H9 (cell line): ENCODE measurements at places on chromosomes 6 and 20. TPM values are rescaled to one million over a fixed set of nuclear protein-coding genes. Genes with fewer than 3 reads are reported as not detected.

GRCh38 chr6:94254689-94255088, 835.3 kb upstream of the EPHA7 start:
- H3K4me1 ChIP-seq = no peaks in the 10 kb centered on the region
- no peak overlapping the region for H3K4me3 ChIP-seq
- H3K27ac ChIP-seq = no peak overlapping the region
- H3K27me3 ChIP-seq = no peaks in the 10 kb centered on the region

DNA sequence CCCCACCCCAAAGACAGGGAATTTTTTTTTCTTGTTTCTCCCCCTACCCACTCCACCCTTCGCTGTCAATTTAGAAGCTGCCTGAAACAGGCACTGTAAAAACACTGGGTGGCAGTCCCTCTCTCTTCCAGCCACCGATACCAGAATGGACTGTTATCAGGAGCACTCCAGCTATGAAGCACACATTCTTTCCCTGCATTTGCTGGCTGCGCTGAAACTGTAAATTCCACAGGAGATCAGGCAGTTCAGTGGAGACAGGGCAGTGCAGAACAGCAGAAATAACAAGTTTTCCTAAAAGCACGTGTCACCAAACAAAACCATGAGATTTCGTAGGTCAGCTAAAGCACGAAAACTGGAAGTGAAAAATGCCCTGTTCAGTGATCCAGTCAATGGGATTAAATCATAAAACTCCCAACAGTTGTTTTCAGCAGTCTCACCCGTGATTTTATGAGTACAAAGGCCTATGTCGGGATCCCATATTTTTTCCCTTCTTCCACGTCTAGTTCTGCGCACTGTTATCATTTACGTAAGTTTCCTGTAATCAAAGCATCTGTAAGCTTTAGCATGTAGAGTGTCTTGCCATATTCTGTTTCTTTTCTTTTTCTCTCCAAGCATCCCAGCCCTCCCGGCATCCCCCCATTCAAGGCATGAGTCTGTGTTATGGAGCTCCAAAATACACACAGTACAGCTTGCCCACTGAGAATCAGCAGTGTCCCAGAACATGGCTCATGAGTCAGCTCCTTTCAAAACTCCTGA, 359.9 kb upstream of the EPHA7 start:
- H3K27ac ChIP-seq = no peak overlapping the region
- no peaks in the 10 kb centered on the region for H3K27me3 ChIP-seq
- H3K4me3 ChIP-seq = no peak overlapping the region
- H3K36me3 ChIP-seq = no peaks in the 10 kb centered on the region; the same call in 2 of the 3 replicates
- H3K4me1 ChIP-seq = peaks cover 7% of the 10 kb centered on the region

GRCh38 chr6:98547634-98548033, 286.7 kb upstream of the POU3F2 start:
- H3K36me3 ChIP-seq = no peaks in the 10 kb centered on the region
- no peaks in the 10 kb centered on the region for H3K27me3 ChIP-seq
- H3K27ac ChIP-seq = no peak overlapping the region
- H3K4me3 ChIP-seq = no peak overlapping the region
- no peaks in the 10 kb centered on the region for H3K4me1 ChIP-seq
- no peak for DNase-seq

DNA sequence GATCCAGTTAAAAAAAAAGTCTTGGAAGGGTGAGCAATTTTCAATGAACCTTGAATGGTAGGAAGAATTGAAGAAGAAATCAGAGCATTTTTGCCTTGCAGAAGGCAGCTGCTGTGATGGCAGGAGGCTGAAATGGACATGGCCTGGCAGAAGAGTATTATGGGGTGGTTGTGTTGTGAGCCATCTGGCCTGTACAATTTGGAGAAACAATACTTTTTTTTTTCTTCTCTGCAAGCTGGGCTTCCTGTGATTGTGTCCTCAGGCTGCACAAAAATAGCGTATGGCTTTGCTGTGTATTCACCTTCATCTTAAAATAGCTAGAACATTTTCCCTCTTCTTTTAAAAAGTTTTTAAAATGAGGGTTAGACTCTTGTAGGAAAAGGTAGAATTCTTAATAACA, 21.4 kb downstream of the SYCP2L start:
- H3K27ac ChIP-seq = no peak overlapping the region
- peaks cover 10% of the 10 kb centered on the region for H3K36me3 ChIP-seq
- no peak for DNase-seq
- no peak overlapping the region for H3K4me3 ChIP-seq

GRCh38 chr6:142929751-142930358, 15.1 kb downstream of the HIVEP2 start:
- H3K27ac ChIP-seq = no peak overlapping the region
- no peak overlapping the region for H3K4me3 ChIP-seq
- no peaks in the 10 kb centered on the region for H3K27me3 ChIP-seq
- H3K4me1 ChIP-seq = no peaks in the 10 kb centered on the region
- DNase-seq = no peak

DNA sequence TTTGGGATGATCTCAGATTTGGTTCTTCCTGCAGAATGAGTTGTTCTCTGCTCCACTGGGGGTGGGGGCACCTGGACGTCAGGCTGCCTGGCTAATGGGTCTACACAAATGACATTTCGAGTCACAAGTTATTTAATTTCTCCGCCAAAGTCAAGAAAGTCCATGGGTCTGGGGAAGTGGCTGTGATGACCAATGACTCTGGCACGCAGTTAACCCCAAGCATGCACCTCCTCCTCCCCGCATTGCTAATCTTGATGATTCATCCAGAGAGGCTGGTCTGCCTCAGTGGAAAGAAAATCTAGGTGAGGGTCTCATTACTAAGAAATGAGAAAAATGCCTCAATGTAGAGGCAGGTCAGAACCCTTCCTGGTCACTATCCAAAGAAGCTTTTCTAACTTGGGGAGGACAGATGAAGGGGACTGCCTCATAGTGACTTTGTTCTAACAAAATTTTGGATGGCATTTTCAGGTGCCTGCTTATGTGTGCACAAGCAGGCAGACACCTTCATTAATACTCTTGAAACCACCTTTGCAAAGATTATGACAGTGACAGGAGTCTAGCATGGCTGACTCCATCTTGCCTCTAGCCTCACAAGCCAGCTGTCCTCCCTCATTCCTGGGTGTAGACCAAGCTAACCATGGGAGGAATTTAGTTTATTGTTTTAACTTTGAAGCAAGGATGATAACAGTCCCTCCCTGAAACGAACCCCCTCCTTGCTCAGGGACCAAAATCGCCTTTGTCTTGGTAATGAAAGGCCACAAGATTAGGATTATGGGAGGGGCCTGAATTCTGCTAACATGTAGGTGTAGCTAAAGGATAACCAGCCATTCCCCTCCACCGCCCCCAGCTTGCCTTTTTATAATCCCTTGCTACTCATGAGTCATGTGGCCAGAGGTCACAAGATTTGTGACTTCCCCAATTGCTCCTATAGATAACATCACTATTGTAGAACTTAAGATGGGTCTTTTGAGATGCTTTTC, 98.6 kb upstream of the MRPS10 start:
- H3K27me3 ChIP-seq = no peaks in the 10 kb centered on the region
- H3K4me1 ChIP-seq = peaks cover 8% of the 10 kb centered on the region
- H3K27ac ChIP-seq = peak overlapping the region; percentile 50
- DNase-seq = peak; percentile 71
- no peaks in the 10 kb centered on the region; the same call in 1 of the 2 replicates for H3K36me3 ChIP-seq

SLCO4A1 gene
- 8.4 and 9.4 TPM in 2 replicates for total RNA-seq

DNA sequence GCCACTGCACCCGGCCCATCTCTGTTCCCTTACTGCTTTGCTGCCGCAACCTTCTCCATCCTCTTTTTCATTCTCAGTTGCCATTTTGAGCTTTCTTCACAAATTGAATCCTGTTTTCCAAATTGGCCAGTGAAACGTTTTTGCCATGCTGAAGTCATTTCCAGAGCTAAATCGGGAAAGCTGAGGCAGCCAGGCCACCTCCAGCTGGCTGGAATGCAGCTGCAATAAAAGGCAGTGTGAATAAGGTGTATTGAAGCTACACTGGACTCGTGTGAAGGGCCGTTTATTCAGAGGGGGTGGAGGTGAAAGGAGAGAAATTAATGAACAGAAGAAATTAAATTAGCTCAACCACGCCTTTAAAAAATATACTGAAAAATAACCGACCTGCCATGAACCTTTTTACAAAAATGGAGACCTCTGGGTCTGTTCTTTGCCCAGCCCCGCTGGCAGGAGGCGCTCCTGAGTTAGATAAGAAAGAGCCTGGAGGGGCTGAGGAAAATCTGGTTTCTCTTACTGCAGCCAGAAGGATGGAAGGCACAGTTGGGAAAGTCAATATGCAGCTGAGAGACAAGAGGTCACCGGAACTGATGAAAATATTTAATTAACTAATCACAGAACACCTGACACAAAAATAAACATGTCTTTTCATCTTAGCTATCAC, 283.9 kb downstream of the FOXC1 start:
- H3K27ac ChIP-seq = no peak overlapping the region
- H3K4me1 ChIP-seq = no peaks in the 10 kb centered on the region
- H3K27me3 ChIP-seq = no peaks in the 10 kb centered on the region

GRCh38 chr20:47489448-47489872, 12.2 kb upstream of the NCOA3 start:
- peaks cover 3% of the 10 kb centered on the region; the same call in 1 of the 2 replicates for H3K4me1 ChIP-seq
- H3K36me3 ChIP-seq = no peaks in the 10 kb centered on the region
- no peak overlapping the region for H3K4me3 ChIP-seq
- H3K27me3 ChIP-seq = no peaks in the 10 kb centered on the region

ADAM33 gene
- total RNA-seq = 4.0 and 4.4 TPM in 2 replicates

- no peaks in the 10 kb centered on the region for H3K4me1 ChIP-seq
- peaks cover 5% of the 10 kb centered on the region for H3K36me3 ChIP-seq
- no peak overlapping the region for H3K27ac ChIP-seq
- no peak for DNase-seq
These were observed 593.4 kb downstream of the UTRN start for GRCh38 chr6:144878577-144878976.

MYO6 gene
- 46.9 and 48.1 TPM in 2 replicates for total RNA-seq

- no peaks in the 10 kb centered on the region for H3K4me1 ChIP-seq
- no peaks in the 10 kb centered on the region for H3K36me3 ChIP-seq
- no peak overlapping the region for H3K27ac ChIP-seq
- no peaks in the 10 kb centered on the region for H3K27me3 ChIP-seq
These were observed 683.2 kb upstream of the ID4 start for GRCh38 chr6:19153981-19154295.

PRDM1 gene
- total RNA-seq = 2.3 and 2.9 TPM in 2 replicates
